ENCODE measurements at places on chromosomes 11 and 22.
A peak's percentile ranks its signal among the peaks of the same experiment; 100 is the strongest.

- DNase-seq, result no peak
These were observed 47.4 kb downstream of the SYT13 start for GRCh38 chr11:45238724-45239123.

- DNase-seq, result no peak
These were observed 301.8 kb upstream of the FAT3 start for GRCh38 chr11:91922846-91923245.

DNA sequence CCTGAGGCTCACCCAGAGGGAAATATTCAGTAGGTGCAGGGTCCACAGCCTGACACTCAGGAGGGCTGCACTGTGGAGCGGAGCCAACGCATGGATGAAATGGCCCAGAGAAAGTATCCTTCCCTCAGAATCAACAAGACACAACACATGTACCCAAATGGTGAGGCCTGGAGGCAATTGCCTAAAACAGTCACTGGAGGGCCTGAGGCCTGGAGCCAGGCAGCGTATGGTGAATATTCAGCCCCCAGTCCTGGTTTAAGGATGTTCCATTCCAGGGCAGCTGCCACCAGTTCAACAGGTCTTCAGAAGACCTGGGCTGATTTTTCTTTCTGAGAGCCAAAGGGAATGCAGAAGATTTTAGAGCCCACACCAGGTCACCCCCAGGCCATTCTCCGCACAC lies 264.8 kb downstream of the INSC start:
- no peak for DNase-seq

DNA sequence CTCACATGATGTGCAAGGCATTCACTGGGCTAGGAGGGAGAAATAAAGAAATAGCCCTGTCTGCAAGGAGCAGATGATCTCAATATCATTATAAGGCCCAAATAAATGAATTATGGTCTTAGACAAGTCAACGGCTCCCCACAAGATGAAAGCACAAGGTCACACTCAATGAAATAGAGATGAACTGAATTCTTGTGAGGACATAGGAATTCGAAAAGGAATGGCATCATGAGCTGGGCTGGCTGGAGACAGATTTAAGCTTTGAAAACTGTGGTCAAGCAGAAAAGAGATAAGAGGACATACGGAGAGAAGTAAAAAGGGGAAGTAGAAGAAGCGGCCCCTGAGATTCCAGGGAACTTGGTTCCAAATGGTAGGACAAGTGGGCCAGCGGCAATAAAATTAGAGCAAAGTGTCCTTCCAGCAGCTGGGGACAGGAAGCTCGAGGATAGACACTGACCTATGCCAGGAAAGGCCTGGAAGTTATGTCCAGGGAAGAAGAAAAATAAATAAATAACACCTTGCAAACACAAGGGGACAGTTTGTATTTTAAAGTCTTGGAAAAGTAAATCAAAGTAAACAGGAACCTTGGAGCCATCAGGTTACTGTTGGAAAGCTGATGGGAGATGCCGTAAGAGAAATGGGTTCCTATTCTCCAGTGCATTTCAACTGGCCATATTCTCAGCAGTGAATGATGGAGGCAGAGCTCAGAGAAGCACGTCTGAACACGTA lies 37.8 kb downstream of the GALNT18 start:
- DNase-seq, result no peak

- DNase-seq, result no peak
These were observed 7.8 kb downstream of the OTUB1 start for GRCh38 chr11:63993993-63994392.

- peak; percentile 50 for DNase-seq
These were observed 236.1 kb downstream of the MIAT start for GRCh38 chr22:26893173-26894110.

- no peak for DNase-seq
These were observed 390.6 kb downstream of the AASDHPPT start for GRCh38 chr11:106468086-106468485.

GRCh38 chr22:44097263-44098020 lies 73.3 kb downstream of the PARVB start:
- DNase-seq, result no peak

DNA sequence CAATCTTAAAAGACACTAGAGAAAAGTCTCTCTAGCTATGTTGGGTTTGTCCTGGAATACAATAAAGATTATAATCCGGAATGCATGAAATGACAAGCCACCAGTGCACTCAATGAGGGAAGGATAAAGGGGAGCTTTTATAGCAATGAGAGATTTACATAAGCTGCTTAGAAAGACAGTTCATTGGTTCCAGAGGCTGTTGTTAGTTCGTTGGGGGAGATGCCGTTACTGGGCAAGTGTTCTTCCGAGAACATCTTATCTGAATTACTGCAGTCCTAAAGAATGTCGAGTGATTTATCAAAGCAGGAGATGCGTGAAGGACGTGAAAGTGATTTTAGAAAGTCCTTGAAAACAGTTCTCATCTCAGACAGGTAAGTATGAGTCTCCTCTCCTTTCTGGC lies 33.6 kb downstream of the SYN3 start:
- DNase-seq, result no peak

DNA sequence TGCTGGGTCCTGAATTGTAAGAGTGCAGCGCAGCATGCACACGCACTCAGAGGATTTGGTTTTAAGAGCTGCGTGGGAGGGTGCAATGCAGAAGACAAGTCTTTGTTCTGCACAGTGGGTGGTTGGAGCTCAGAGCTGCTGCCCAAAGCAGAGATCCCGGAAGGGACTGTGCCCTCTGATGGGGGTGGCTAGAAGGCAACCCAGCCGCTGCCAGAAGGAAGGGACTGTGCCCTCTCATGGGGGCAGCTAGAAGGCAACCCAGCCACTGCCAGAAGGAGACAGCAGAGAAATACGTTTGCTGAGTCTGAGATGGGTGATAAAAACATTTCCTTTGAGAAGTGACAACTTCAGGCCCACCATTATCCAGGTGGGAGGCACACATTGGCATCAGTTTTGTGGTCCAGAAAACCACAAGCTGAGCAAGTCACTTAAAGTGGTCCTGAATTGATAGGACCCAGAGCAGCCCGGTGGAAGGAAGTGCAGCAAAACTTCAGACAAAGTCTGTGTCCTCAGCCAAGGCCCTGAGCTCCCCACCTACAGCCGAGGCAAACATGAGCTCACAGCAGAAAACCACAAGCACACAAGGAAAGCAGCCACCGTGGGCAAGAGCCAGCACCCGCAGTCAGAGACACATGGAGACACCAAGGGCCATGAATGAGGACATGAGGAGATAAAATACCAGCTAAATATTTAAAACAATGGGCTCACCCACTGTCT lies 4.3 kb downstream of the KRTAP5-6 start:
- DNase-seq, result no peak

DNA sequence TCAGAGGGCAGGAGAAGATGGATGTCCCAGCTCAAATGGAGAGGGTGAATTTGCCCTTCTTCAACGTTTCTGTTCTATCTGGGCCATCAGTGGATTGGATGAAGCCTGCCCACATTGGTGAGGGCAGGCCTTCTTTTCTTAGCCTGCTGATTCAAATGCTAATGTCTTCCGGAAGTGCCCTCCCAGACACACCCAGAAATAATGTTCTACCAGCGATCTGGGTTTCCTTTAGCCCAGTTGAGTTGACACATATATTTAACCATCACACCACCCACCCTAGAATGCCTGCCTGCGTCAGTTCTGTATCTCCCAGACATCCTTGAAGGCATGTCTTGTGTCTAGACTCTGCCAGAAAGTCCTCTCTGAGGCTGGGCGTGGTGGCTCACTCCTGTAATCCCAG lies 34.7 kb downstream of the CACNG2 start:
- no peak for DNase-seq

- DNase-seq, result no peak
These were observed 11.5 kb downstream of the PARVG start for GRCh38 chr22:44192098-44192815.

GRCh38 chr11:11622772-11623171 lies 967 bp upstream of the GALNT18 start:
- DNase-seq, result no peak

- DNase-seq, result no peak
These were observed 2.0 kb downstream of the USH1C start for GRCh38 chr11:17542249-17542648.

- DNase-seq, result no peak
These were observed 38.9 kb downstream of the ZNF195 start for GRCh38 chr11:3340025-3340424.

Data from NCI-H1694 (cell line).